Anterior cingulate cortex (tissue), 58 donors: ENCODE measurements at places on chromosomes 13 and 19.

DNA sequence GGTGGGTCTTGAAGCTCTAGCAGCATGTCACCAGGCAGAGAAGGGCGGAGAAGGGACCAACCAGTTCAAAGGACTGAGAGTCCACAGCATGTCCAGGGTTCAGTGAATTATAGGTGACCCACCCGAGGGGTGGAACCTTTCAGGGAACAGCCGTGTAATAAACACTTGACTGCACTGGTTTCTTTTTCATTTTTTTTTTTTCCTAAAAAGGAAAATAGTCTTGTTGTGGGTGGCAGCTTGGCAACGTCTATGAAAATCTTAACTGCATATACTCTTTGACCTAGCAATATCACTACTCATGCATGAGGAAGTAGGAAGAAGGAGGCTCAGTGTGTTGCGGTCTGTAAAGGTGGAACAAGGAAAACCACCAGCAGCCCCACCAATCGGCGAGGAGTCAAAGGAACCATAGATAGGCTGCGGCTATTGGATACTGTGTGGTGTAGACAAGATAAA lies 13.0 kb upstream of the MYH14 start:
- DNase-seq, result no peak

- no peak for DNase-seq
Measured at GRCh38 chr13:32828711-32829110, 187.5 kb upstream of the KL start.

- DNase-seq, result no peak
Measured at GRCh38 chr19:30159636-30160035, 212.5 kb upstream of the ZNF536 start.

DNA sequence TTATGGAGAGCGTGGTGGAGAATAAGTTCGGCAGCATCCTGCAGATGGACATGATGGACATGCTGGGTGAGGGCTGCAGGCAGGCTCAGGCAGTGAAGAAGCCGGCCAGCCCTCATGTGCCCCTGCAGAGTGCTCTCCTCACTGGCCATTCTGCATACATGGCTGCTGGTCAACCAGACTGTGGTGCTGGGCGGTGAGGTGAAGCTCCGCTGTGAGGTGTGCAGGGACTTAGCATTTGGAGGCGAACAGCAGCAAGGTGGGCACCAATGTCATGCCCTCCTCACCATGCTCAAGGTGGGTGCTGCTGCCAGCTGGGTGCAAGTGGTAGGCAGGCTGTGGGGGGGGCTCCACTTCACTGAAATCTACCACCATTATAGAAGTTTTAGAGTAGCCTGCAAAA lies 5.7 kb upstream of the ZNF492 start:
- no peak for DNase-seq

DNA sequence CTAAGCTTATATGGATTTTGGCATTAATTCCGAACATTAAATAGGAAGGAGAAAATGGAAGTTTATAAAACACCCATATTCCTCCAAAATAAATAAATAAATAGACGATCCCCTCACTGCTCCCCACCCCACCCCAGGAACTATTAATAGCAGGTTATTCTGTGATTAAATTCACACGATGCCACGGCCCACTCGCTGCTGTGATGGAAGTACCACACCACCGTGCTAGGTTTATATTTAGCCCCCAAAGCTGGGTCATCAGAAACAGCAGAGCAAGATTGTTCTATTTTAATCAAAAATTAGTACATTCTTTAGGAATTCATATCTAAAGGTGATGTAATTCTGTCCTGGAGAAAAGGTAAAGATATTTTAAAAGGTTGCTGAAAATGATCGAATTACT lies 65.4 kb downstream of the CCDC70 start:
- no peak for DNase-seq

DNA sequence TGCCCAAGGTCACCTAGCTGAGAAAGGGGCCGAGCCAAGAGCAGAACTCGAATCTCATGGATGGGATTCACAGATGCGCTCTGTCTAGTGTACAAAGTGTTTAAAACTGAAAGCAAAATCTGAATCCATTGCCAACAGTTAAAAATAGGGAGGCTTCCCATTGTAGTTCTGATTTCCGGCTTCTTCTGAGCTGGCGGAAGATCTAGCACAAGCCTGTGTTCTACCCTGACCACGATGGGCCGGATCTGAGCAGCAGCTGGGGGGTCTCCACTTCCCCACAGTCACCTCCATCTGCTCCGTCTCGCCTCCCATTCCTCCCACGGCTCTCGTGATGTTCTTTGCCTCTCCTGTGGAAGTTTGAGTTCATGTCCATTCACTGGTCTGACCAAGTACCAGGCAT lies 2.4 kb downstream of the CACNG8 start:
- DNase-seq, result no peak

- DNase-seq, result no peak
Measured at GRCh38 chr13:28576067-28576466, 81.1 kb upstream of the FLT1 start.

DNA sequence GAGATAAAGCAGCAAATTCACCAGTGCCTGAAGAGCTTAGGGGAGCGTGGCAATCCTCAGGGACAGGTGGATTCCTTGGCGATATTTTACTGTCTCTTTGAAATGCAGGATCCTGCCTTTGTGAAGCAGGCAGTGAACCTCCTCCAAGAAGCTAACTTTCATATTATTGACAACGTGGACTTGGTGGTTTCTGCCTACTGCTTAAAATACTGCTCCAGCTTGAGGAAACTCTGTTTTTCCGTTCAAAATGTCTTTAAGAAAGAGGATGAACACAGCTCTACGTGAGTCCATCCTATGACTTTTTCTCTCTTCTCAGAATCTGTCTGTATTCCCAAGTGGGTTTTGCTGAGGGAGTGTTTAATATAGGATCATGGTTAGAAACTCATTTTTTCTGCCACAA lies 22.6 kb downstream of the NLRP4 start:
- DNase-seq, result no peak

- peak; percentile 54 for DNase-seq
Measured at GRCh38 chr13:113951246-113951999, 22.5 kb downstream of the C13orf46 start.

DNA sequence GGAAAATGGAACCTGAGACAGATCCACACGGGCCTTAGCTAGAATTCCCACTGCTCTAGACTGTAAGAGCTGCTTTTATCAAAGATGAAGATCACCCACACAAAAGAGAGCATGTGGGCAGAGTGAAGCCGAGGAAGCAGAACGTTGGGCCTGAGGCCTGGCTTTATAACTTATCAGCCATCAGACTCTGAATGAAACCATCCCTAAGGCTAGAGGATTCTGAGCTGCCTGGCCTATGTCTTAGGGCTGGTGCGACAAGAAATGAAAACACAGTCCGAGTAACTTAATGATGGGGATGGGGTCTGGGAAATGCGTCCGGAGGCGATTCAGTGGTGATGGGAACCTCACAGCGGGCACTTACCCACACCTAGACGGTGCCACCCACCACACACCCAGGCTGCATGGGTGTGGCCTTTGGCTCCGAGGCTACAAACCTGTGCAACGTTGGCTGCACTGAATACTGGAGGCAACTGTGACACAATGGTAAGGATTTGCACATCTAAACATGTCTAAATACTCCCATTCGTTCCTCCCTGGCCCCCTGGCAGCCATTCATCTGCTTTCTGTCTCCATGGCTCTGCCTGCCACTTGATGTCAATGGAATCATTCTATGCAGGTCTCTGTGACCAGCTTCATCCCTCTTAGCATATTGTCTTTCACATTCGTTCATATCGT lies 62.0 kb downstream of the SLC15A1 start:
- DNase-seq, result no peak

- DNase-seq, result no peak
Measured at GRCh38 chr19:19446655-19447437, 41.4 kb downstream of the GATAD2A start.

GRCh38 chr13:23861310-23861709 lies 27.9 kb downstream of the MIPEP start:
- no peak for DNase-seq

DNA sequence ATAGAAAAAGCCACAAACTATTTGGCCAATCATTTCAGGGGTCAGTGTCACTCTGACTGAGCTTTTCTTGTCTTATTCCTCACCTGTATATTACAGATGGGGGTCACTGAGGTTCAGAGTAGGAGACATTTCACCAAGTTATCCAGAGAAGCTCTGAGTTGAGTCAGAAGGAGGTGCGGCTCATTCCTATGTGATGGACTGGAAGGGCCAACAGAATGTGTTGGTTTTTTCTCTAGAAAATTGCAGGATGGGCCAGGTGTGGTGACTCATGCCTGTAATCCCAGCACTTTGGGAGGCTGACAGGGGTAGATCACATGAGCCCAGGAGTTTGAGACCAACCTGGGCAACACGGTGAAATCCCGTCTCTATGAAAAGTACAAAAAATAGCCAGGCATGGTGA lies 24.5 kb upstream of the ZNF83 start:
- no peak for DNase-seq

GRCh38 chr13:69565334-69565733 lies 542.3 kb upstream of the ATXN8OS start:
- no peak for DNase-seq

DNA sequence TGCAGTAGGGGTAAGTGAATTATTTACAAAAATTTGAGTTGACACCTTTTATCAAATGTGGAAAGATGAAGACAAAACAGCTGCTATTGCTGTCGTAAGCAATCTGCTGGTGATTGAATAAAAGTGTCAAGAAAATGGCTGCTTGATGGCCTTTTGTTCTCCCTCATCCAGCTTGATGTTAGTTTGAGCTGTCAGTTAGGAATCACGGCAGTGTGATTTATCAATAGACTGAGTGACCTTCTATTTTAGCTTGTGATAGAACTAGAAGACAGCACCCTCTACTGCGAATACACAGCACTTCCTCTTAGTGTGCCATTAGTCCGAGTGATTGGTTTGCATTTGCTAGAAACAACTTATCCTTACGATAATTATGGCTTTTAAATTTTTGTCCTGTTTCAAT lies 76.3 kb downstream of the MZT1 start:
- DNase-seq, result no peak
